ENCODE measurements at places on chromosomes 11 and 22. TPM values are rescaled to one million over a fixed set of nuclear protein-coding genes. Genes with fewer than 3 reads are reported as not detected.

OR51E2 gene
- not detected for polyA plus RNA-seq

DAGLA gene
- polyA plus RNA-seq = 0.03 TPM

- DNase-seq = no peak
These were observed 552.8 kb upstream of the CCDC179 start for GRCh38 chr11:23413057-23413456.

DNA sequence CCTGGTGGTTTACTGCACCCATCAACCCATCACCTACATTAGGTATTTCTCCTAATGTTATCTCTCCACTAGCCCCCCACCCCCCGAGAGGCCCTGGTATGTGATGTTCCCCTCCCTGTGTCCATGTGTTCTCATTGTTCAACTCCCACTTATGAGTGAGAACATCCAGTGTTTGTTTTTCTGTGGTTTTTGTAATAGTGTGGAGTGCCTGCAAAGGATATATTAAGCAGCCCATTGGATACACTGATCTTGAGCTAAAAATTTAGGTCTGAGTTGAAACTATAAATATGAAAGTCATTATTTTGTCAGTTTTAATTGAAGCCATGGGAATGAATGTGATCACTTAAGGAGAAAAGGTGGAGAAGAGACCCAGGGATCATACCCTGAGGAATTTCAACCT lies 23.0 kb downstream of the MRPL48 start:
- no peak for DNase-seq

DNA sequence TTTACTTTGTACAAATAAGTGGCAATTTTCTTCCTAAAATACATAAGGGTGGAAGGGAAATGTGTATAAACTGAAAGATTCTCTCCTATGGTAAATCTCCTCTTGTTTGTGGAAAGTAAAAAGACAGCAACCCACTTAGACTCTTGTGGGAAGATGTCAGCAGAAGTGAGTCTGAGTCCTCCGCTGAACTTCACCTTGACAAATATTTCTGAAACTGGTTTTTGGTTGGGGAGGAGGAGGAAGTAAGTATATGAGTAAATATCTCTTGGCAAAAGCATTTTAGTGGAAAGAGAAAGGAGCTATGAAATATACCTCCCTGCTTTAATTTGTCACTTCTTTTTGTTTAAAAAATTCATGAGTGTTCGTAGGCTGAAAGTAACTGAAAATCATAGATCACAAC lies 196.2 kb downstream of the KIRREL3 start:
- DNase-seq = no peak

- no peak for DNase-seq
These were observed 12.1 kb upstream of the DKK3 start for GRCh38 chr11:12020546-12020945.

DNA sequence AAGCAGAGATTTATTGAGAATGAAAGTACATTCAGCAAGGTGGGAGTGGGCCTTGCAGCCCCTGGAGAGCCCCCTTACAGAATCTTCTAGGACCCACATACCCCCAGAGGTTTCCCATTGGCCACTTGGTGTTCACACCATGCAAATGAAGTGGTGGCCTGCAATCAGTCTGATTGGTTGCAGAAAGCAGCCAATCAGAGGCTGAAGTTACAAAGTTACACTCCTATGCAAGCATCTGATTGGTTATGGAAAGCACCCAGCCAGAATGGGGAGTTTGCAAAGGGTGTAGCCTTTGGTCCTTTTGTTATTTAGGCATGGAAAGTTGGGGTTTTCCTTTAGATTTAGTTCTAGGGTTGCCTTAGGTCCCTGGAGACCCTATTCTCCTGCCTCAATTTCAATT lies 34.9 kb downstream of the UVRAG start:
- no peak for DNase-seq

DNA sequence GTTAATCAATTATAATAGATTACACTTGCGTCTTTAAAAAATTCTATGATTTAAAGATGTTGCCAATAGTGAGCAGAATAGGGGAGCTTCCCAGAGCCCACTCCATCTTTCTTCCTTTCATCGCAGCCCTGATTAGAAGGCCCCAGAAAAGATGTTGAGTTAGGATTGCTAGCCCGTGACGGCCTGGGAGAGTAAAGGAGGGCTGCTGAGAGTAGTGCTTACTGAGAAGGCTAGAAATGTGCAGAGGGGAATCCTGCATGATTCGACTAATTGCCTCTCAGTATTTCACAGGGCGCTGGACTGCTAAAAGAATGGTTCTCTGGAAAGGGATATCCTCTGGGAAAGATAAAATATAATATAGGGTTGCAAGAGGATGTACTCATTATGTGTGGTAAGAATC lies 160.5 kb downstream of the C11orf87 start:
- no peak for DNase-seq

- no peak for DNase-seq
These were observed 30.4 kb downstream of the CYP2R1 start for GRCh38 chr11:14861680-14862079.

- no peak for DNase-seq
These were observed 151.5 kb upstream of the LMO1 start for GRCh38 chr11:8415195-8415594.

GRCh38 chr11:132821014-132821413 lies 711.3 kb downstream of the OPCML start:
- DNase-seq = no peak
